ENCODE measurements at places on chromosomes 11 and 22. TPM values are rescaled to one million over a fixed set of nuclear protein-coding genes. Genes with fewer than 3 reads are reported as not detected.

The CDC42EP2 gene
- polyA plus RNA-seq, result 1.1 TPM

The SERPINH1 gene
- polyA plus RNA-seq, result 67.8 TPM

The PDGFD gene
- not detected for polyA plus RNA-seq

The NAA40 gene
- 35.5 TPM for polyA plus RNA-seq

The MTCH2 gene
- polyA plus RNA-seq, result 117 TPM

The FOLH1 gene
- polyA plus RNA-seq, result not detected

The PGA5 gene
- not detected for polyA plus RNA-seq

The MYOD1 gene
- not detected for polyA plus RNA-seq

The MMP13 gene
- not detected for polyA plus RNA-seq

The SYT12 gene
- polyA plus RNA-seq, result 0.03 TPM

The CLMP gene
- not detected for polyA plus RNA-seq

The OR8G5 gene
- 1.7 TPM for polyA plus RNA-seq

The LRP4 gene
- 0.19 TPM for polyA plus RNA-seq

The RHBDD3 gene
- polyA plus RNA-seq, result 39.3 TPM

The TEX54 gene
- not detected for polyA plus RNA-seq

The DEFB131B gene
- not detected for polyA plus RNA-seq

The NOX4 gene
- not detected for polyA plus RNA-seq

The CD248 gene
- not detected for polyA plus RNA-seq

The SLC22A25 gene
- polyA plus RNA-seq, result not detected

The OSBPL5 gene
- polyA plus RNA-seq, result 6.6 TPM

The UBQLN3 gene
- polyA plus RNA-seq, result not detected

The ELMOD1 gene
- polyA plus RNA-seq, result not detected

The SOX10 gene
- not detected for polyA plus RNA-seq

The CREB3L1 gene
- 4.9 TPM for polyA plus RNA-seq

The PAAF1 gene
- 20.4 TPM for polyA plus RNA-seq

The BTBD18 gene
- polyA plus RNA-seq, result not detected

The SLC22A6 gene
- polyA plus RNA-seq, result not detected

The IFITM10 gene
- 0.08 TPM for polyA plus RNA-seq

The OR2AG2 gene
- 0.67 TPM for polyA plus RNA-seq

The METTL15 gene
- 12.0 TPM for polyA plus RNA-seq

The ASCL2 gene
- 1.4 TPM for polyA plus RNA-seq

The HBD gene
- 29.5 TPM for polyA plus RNA-seq

The OR52L1 gene
- not detected for polyA plus RNA-seq

The BTG4 gene
- not detected for polyA plus RNA-seq

The OR8D4 gene
- polyA plus RNA-seq, result not detected

The KRTAP5-10 gene
- not detected for polyA plus RNA-seq

The PRODH gene
- polyA plus RNA-seq, result not detected

The OR52E1 gene
- not detected for polyA plus RNA-seq

The CSF2RB gene
- 0.74 TPM for polyA plus RNA-seq

The ANO5 gene
- 0.42 TPM for polyA plus RNA-seq

The DEUP1 gene
- 9.3 TPM for polyA plus RNA-seq

The CPSF7 gene
- polyA plus RNA-seq, result 42.4 TPM

The SLC22A9 gene
- not detected for polyA plus RNA-seq

Data from K562 (cell line).